ENCODE measurements at places on chromosomes 5 and 9.

DNA sequence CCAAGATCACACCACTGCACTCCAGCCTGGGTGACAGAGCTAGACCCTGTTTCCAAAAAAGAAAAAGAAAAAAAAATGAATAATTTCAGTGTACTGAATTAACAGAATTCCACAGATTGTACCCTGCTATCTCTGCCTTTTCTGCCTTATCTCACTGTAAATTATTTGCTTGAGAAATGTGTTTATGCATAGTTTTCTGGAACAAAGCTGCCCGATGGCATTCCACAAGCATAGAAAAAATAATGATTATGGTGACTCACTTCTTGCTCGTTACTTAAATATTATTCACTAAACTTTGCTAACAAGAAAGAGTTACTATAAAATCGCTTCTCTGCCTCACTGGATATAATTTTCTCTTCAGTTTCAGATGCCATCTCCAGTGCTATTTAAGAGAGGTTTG lies 88.7 kb upstream of the FAM169A start:
- DNase-seq: no peak

GRCh38 chr9:107711542-107711941 lies 222.0 kb upstream of the KLF4 start:
- no peak for DNase-seq

DNA sequence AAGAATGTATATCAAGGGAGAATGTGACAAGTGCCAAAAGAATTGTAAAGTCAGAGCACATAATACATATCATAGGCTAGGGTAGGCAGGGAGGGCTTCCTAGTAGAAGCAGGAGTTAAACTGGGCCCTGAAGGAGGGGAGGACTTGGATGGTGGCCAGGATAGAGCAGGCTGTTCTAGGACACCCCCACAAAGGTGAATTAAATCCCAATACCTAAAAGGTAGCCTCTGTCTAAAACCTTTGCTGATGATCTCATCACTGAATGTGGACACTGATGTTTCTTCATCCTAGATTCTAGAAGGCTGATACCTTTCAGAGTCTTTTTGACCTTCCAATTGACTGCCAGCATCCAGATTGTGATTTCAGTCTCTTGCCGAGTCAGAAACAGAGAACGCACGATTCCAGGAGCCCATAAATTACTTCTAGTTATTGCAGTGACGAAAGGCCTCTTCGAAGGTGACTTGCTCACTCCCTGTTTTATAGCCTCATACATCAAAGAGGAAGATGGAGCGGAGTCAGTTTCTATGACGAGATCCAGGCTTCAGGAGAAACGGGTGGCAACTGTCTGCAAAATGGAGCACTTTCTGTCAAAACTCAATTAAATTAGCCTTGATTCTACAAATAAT lies 43.2 kb downstream of the KIF4B start:
- DNase-seq: no peak

DNA sequence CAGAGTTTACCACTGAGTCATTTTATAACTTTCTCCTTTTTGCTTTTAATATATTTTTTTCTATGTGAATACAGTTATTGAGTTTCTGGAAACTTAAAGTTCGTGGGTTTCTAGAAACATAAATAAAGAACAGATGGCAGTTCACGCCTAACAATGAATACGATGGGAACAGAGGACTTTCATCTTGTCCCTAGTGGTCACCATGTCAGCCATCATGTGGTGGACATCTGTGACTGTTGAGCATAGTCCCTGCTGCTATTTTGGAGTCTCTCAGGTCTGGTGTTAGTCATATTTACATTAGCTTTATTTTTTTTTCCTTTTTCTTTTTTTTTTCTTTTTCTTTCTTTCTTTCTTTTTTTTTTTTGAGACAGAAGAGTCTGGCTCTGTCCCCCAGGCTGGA lies 85.3 kb downstream of the XRCC4 start:
- no peak for DNase-seq

DNA sequence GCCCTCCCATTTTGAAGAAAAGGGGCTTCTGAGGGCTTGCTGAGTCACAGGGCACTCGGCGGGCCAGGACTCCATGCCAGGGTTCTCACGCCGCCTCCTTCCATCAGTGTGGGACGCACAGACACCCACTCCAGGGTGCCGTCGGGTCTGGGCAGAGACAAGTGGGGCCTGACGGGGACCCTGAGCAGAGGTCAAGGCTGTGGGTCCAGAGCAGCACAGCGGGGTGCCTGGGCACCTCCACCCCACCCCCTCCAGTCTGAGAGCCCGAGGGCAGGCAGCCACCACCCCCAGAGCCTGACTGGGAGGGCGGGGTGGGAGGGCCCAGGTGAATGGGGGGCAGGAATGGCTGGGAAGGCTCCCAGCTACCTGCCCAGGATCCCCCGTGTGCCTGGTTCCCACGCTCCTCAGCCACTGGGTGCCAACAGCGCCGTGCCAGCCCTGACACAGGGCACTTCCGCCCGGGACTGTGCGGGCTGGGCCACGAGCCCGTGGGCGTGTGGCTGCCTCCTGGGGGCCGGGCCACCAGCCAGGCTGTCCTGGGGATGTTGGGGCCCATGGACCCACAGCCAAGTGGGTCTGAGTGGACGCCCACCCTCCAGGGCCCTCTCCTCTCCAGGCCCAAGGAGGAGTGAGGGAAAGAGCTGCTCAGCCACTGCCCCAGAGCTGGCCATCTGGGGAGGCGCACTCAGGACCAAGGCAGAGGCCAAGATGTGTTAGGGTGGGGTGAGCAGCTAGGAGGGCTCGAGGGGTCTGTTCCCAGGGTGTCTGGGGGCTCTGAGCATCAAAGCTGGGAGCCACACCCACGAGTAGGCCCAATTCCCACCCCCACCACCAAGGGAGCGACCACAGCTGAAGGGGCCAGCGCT lies 10.1 kb upstream of the NRARP start:
- no peak for DNase-seq

- no peak for DNase-seq
Measured at GRCh38 chr9:107779731-107780130, 290.2 kb upstream of the KLF4 start.

GRCh38 chr9:24516463-24516862 lies 29.2 kb downstream of the IZUMO3 start:
- DNase-seq: no peak

GRCh38 chr5:142794537-142794936 lies 24.4 kb downstream of the ARHGAP26 start:
- DNase-seq: no peak

GRCh38 chr9:128056887-128057723 lies 10.0 kb downstream of the NAIF1 start:
- DNase-seq: no peak

- DNase-seq: no peak
Measured at GRCh38 chr9:110954822-110955291, 83.4 kb downstream of the LPAR1 start.

- DNase-seq: no peak
Measured at GRCh38 chr9:35727676-35728040, 4.3 kb downstream of the TLN1 start.

DNA sequence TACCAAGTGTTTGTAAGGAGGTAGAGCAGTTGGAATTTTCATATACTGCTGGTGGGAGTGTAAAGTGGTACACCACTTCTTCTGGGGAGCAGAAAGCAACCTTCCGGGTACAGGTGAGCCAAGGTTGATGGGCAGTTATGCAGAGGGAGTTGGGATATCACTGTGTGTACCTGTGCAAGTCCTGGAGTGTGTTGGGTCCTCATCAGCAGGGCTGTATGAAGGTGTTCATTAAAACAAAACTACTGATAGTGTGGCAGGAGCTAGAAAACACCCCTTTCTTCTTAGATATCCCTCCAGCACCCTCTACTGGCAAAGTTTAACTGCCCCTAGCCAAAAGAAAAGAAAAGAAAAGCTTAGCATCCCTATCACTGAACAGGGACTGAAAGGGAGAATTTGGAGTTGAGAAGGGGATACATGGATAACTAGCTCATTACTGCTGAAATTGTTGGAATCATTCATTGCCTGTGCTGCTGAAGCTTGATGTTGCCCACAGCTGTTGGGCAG lies 10.7 kb downstream of the MARCHF6 start:
- peak; percentile 15 for DNase-seq

GRCh38 chr5:58143181-58143580 lies 316.7 kb downstream of the PLK2 start:
- no peak for DNase-seq

GRCh38 chr9:4339357-4339756 lies 39.5 kb upstream of the GLIS3 start:
- DNase-seq: peak; percentile 75

GRCh38 chr9:69299826-69300225 lies 25.2 kb upstream of the ENTREP1 start:
- peak; percentile 32 for DNase-seq

DNA sequence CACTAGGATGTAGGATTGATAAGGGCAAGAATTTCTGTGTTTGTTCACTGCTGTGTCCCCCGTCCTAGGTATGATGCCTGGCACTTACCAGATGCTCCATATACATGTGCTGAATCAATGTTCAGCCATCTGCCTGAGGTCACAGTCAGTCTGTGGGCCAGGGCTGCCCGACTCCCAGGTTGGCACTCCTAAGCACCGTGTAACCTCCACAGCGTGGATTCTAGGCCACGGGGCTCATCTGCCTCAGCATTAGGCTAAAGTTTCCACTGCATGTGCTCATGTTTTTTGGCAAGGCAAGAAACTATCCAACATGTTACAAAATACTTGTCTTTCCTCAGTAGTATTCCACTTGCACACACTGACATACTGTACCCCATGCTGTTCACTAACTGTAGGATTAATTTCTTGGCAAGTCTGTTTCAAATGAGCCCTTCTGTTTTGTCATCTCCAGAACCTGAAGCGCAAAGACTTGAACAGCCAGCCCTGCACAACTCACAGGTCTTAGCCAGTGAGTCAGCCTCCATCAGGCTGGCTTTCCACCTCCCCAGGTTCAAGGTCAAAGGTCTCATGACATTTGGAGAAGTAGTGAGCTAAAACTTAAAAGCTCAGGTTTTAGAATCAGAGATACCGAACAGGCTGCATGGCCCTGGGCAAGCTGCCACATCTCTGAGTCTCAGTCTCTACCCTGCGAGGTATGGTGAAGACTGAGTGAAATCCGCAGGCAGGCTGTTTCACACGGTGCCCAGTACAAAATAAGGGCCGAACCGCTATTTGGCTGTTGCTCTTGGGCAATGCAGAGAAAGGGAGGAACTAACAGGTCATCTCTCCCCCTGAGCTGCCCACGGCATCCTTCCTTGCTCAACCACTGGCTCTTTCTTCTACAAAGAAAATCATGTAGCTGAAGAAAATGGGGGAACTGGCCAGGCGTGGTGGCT lies 7.2 kb downstream of the TOR1A start:
- no peak for DNase-seq

GRCh38 chr9:88652876-88653275 lies 117.9 kb downstream of the NXNL2 start:
- DNase-seq: no peak

DNA sequence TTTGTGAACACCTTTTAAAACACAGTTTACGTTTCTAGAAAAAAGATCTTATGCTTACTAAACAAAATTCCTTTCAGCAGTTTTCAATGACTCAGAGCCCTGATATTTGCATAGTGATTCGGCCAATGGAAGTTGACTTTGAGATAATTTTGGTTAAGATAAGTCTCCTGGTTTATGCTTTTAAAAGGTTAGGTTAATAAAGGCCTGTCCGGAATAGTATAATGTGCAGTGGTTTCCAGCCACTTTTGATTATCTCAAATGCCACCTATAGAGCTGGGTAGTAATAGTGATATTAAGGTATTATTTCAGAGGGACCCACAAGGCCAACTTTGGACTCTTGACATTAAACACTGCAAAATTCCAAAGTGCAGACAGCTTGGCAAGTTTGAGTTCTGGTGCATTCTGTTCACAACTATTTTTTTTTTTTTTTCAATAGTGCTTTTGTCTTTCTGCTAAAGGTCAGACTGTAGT lies 86.1 kb downstream of the F2RL2 start:
- DNase-seq: no peak

DNA sequence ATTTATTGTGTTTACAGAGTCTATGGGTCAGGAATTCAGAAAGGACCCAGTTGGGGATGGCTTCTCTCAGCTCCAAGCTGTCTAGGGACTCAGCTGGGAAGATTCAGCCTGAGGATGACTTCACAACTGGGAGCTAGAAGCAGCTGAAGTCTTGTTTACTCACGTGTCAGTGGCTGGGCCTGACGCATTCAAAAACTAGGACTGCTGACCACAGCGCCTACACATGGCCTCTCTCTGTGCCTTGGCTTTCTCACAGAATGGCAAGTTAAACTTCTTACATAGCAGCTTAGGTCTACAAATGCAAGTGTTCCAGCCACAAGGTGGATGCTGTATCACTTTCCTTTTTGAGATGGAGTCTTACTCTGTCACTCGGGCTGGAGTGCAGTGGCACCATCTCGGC lies 16.3 kb upstream of the PPP2CA start:
- no peak for DNase-seq

GRCh38 chr9:37992924-37993349 lies 76.1 kb downstream of the SHB start:
- no peak for DNase-seq

GRCh38 chr9:135523521-135524129 lies 2.4 kb downstream of the LCN1 start:
- DNase-seq: no peak

GRCh38 chr5:169934990-169935389 lies 45.3 kb downstream of the INSYN2B start:
- DNase-seq: no peak

- DNase-seq: no peak
Measured at GRCh38 chr5:58018016-58018415, 441.9 kb downstream of the PLK2 start.

DNA sequence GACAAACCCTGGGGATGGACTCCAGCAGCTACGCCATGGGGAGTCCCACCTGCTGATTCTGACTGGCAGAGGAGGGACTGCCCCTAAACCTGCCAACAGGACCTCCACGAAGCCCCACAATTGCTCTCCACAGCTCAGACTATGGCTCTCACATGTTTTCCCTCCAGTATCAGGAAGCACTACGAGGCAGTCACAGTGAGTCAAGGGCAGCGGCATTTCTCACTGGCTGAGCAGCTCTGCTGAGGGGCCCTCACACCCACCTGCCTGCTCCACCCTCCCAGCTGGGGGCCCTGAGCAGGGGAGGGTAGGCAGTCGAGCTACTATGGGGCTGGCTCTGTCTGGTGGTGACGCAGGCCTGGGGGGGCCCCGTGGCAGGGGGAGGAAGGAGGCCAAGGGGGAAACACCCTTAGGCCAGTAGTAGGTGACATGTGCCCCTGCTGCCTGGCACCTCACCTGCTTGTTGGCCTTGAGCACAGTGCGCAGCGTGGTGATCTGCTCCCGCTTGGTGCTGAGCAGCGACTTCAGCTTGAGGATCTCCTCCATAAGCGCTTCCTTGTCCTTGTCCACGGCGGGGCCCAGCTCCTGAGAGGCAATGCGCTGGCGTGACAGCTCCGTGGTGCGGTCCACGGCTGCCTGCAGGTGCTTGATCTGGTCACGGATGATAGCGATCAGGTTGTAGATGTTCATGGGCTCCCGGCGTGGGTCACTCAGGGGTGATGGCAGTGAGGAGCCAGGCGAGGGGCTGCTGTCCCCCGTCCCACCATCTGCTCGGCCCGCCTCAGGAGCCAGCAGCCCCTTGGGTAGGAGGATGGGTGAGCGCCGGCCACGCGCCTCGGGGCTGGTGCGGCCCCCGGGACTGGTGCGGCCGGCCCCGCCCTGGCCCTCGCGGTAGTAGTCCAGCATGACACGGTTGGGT lies 46.3 kb downstream of the BICD2 start:
- DNase-seq: no peak

- no peak for DNase-seq
Measured at GRCh38 chr5:175406300-175406699, 37.7 kb downstream of the DRD1 start.

Measured in COR-L47 (cell line).